ENCODE measurements at places on chromosomes 11 and 22. TPM values are rescaled to one million over a fixed set of nuclear protein-coding genes. Genes with fewer than 3 reads are reported as not detected.

Gene CHST1
- not detected for total RNA-seq

DNA sequence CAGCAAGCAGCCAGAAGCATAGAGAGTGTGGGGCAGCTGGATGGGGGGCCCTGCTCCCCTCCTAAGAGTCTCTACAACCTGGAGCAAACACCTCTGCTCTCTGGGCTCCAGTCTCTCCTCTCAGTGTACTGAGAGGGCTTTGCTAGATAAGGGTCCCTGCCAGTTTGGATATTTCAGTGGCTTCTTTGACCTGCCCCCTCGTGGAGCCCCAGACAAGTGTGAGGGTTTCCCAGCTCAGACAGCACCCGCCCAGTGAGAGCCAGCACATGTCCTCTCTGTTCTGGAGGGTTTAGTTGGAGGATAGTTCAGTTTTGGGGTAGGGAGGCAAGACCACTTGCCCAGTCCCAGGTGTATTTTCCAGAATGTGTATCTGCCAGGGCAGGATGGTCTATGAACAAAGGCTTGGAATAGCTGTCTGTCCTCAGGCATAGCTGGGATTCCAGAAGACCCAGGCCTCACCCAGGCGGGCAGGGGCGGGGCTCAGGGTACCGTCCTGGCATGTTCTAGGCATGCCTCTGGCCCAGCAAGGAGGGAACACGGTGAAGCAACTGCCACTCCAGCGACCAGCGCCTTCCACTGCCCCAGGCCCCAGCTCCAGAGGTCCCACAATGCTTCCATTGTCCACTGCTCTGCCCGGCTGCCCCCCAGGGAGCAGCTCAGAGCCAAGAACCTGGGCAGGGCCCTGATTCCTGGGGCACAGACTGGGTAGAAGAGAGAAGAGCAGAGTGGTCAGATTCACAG is 7.5 kb upstream of the MICALL1 start:
- H3K27ac ChIP-seq: peak overlapping the region; percentile 98
- peak; percentile 76 for DNase-seq
- H3K4me3 ChIP-seq: no peak overlapping the region
- H3K4me1 ChIP-seq: peaks cover 44% of the 10 kb centered on the region

GRCh38 chr22:48757581-48757980 is 1070.1 kb downstream of the BRD1 start:
- no peaks in the 10 kb centered on the region for H3K36me3 ChIP-seq
- no peaks in the 10 kb centered on the region for H3K4me1 ChIP-seq
- DNase-seq: no peak
- H3K27ac ChIP-seq: no peak overlapping the region
- no peaks in the 10 kb centered on the region for H3K27me3 ChIP-seq
- H3K4me3 ChIP-seq: no peak overlapping the region

DNA sequence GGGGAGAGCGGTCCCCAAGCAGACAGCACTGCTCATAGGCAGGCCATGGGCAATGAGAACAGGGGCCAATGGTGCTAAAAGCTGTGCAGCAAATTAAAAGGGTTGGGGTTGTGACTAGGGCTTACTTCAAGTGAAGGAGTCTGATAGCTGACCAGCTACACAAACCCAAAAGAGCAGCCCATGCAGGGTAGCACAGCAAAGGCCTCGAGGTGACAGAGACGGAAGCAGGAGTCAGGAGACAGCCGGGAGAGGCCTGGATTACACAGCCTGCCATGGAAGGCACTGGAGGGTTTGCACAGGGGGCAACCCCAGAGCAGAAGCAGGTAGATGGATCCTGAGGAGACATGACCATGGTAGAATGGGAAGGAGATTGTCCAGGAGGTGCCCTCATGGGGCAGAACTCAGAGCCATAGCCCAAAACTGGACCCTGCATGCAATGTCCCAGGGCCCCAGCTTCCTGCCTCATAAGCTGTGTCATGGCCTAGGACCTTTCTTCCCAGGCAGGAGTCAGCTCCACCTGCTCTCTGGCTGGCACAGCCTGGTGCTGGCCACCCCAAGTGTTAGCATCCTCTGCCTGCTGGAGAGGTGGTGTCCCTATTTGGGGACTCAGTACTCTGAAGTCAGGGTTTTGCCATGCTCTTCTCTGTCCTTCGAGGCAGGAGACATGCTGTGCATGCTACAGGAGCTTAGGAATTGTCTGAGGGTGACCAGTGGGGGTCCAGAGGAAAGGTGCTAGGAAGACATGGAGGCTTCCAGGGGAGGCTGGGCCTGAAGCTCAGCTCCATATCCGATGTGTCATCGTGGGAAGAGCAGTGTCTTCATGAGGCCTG is 33.3 kb downstream of the RSPH14 start:
- no peak overlapping the region for H3K4me3 ChIP-seq
- DNase-seq: no peak
- no peaks in the 10 kb centered on the region for H3K27me3 ChIP-seq
- no peaks in the 10 kb centered on the region for H3K4me1 ChIP-seq
- H3K36me3 ChIP-seq: no peaks in the 10 kb centered on the region
- H3K27ac ChIP-seq: no peak overlapping the region

DNA sequence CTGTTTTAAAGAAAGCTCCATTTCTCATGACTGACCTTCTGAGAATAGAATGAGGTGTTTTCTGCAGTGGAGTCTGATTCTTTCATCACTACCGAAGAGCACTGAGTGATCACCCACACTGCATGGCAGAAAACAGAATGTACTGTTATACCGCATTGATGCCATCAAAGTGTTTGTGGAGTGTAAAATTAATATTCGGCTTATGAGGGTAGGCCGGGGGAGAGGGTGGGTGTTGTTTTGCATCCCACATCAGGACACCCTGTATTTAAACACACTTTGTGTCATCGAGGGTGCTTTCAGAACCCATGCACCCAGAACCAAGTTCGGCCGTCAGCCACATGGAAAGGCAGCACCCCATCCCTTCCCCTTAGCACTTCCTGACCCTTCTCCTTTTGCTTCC is 41.3 kb upstream of the ETS1 start:
- no peak overlapping the region for H3K4me3 ChIP-seq
- no peaks in the 10 kb centered on the region for H3K4me1 ChIP-seq
- no peaks in the 10 kb centered on the region for H3K27me3 ChIP-seq
- no peaks in the 10 kb centered on the region for H3K36me3 ChIP-seq
- H3K27ac ChIP-seq: no peak overlapping the region

GRCh38 chr11:105032495-105032894 is 2.4 kb downstream of the CASP1 start:
- H3K27me3 ChIP-seq: no peaks in the 10 kb centered on the region
- H3K4me1 ChIP-seq: peaks cover 31% of the 10 kb centered on the region
- H3K36me3 ChIP-seq: peaks cover 17% of the 10 kb centered on the region
- no peak overlapping the region for H3K4me3 ChIP-seq

DNA sequence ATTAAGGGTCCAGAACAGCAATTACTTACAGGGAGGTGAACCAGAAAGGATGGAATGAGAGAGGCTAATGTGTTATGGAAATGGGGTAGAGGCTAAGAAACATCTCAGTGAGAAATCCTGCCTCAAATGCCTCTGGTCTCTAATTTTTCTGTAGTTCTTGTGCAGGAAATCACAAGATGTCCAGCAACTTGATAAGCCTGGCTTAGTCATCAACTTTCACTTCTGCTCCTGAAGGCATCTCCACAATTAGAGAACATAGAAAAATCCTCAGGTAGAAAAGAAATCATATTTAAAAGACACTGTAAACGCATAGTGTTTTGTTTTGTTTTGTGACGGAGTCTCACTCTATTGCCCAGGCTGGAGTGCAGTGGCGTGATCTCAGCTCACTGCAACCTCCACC is 18.7 kb downstream of the MRGPRX4 start:
- H3K4me1 ChIP-seq: no peaks in the 10 kb centered on the region
- no peak for DNase-seq
- H3K4me3 ChIP-seq: no peak overlapping the region
- no peaks in the 10 kb centered on the region for H3K36me3 ChIP-seq

All from MCF 10A (cell line).